Stimulated activated CD4-positive, alpha-beta T cell treated with anti-CD3 and anti-CD28 coated beads, TNF-alpha, amount 100 ng/mL, for 1 hour (primary cell): ENCODE measurements at places on chromosomes 4 and X.

- no peak for DNase-seq
Observed at GRCh38 chr4:152988721-152989553, 52.8 kb downstream of the FHDC1 start.

GRCh38 chr4:140153419-140153717, 616 bp downstream of the MAML3 start:
- DNase-seq: no peak

DNA sequence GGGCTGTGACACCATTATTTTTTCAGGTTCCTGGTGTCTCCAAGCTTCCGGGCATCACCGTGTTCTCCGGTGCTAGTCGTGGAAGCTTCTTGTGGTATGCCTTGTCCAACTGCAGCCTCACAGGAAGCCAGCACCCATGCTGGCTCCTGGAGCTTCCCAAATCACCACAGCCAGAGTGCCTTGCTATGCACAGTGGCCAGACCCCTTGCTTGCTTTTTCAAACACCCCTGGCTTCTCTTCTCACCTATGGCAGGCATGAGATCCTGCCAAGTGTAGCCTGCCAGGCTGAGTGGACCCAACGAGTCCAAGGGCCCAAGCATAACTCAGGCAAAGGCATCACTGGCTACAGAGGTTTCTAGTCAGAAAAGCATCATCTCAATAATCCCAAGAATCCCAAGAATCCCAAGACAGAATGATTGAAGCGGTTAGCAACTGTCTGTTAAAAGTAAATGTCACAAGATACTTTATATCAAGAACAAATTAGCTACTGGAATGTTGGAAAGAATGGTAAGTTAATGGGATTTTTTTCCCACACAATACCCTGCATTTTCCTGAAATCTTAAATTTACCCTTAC, 1522.9 kb downstream of the PCDH18 start:
- DNase-seq: no peak

DNA sequence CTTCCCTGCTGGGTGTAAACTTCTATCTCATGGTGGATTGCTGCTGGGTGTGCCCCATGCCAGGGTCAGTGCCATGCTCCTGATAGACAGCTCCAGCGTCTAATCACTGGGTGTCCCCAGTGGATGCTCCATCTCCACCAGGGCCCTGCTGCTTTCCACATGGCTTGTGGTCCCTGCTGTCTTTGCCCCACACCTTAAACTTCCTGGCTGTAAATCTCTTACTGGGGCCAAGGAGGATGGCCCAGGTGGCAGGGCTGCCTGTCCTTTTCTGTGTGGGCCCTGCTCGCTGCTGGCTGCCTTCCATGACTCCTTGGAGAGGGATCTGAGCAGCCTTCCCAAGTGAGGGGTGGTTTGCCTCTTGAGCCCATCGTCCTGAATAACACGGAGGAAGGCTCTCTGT, 51.8 kb downstream of the RGS12 start:
- DNase-seq: no peak

DNA sequence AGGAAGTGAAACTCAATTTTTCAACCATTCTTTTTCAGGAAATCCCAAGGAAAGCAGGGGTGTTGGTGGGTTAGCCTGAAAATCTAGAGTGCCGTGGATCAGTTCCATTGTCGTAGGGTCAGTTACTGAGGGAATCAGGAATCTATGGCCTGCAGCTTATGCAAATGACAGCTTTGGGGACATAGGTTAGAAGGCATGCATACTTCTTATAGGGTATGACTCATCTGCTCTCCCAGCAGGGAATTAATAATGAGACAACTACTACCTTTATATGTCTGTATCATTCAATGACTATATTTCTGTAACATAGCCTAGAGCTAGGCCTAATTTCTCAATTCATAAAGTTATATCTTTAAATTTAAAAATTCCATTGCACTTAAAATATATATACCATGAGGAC, 36.6 kb downstream of the ZNF41 start:
- no peak for DNase-seq

- no peak for DNase-seq
Observed at GRCh38 chr4:1469607-1470392, 63.6 kb upstream of the NKX1-1 start.

DNA sequence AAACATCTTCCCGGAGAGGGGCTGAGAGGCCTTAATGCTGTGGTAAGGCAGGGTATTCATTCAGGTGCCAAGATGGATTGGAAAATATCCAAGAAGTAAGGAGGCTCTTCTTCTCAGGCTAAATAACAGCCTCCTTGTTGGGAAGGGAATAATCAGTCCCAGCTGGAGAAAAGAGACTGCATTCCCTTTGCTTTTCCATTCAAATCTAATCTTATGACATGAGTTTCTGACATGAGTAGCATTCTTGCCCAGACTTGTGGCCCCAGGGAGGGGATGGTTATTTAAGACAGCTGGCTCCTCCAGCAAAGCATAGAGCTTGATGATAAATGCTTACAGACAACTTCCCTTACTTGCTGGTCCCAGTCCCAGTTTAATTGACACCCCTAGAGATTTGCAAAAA, 98.3 kb downstream of the DCLK2 start:
- no peak for DNase-seq

DNA sequence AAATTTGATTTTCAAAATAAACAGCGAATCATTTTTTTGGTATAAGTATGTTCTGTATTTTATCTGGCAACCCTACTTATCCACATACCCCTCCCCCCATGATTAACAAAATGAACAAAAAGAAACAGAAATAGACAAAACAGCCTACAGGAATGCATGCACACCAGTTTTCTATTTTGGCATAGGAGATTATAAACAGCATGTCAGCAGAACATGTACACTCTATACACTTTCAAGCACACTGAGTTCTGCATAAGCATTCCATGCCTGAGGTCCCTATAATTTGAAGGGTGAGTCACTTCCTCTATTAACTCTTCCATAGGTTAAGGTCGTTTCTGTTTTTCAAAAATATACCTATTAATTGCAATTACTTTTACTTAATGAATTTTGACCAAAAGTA, 28.0 kb upstream of the ZNF280C start:
- no peak for DNase-seq
